ENCODE measurements at places on chromosomes 2 and 18.

GRCh38 chr2:43269706-43270105, 43.3 kb upstream of the ZFP36L2 start:
- DNase-seq, result no peak

DNA sequence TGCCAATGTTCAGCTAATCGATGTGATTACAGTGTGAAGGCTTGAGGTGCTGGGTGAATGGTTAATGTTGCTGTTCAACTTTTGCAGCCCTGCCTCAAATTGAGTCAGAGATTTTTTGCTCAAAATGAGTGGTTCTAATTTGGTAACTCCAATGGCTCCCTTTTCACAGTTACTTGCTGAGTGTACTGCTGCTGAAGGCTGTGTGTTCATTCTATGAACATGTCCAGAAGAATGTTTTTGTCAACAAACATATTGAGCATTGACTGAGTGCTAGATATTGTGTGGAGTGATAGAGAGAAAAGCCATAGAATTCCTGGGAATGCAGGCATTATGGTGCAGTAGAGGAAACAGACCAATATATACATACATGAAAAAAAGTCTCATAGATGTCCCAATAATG, 39.0 kb upstream of the TCF4 start:
- DNase-seq, result no peak

DNA sequence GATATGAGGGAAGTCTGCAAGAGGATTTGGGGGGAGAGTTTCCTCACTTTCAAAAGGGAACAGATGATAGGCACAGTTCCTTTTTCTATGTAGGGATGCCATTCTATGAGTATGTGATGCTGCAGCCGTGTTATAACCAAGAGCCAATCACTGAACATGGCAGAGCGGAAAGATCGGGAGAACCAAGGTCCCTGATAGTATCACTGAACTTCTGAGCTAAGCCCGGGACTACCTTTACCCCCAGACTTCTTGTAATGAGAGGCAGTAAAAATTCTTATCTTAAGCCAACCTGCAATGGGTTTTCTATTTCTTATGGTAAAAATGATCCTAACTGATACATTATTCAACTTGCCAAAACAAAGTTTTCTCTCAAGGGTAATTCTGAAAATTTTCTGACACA, 21.6 kb upstream of the SLC1A4 start:
- DNase-seq, result no peak

DNA sequence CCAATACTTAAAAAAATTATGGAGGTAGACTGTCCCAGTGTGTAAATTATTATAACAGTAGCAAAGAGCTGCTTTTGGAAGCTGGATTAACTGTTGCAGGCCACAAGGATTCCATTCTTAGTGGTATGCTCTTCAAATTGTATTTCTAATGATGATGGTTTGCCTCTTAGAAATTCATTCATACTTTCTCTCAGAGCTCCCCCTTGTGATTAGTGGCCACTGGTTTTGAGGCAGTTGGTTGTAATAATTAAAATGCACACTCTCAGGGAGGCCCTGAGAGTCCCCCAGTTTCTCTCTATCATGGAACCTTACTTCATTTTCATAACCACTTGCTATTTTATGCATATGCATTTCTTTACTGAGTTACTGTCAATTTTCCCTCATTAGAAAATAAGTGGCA, 122.5 kb downstream of the PLA2R1 start:
- no peak for DNase-seq

DNA sequence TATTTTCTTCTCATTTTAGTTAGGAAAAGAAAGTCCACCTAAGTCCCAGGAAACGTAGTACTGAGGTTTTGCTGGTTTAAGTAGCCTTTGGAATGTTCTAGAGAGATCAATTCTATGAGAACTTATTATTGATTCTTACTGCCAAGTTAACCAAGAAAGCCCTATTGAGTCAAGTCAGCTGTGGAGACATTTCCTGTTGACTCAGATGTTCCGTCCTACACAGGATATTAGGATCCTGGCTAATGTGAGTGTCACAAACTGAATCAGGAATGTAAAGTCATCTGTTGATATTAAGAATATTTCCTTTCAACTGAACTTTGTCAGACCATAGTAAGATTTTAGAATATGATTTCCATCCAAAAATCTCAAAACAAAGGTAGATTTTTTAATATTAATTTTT, 654.3 kb downstream of the LRRTM4 start:
- no peak for DNase-seq

GRCh38 chr2:59044736-59045135, 803.6 kb upstream of the FANCL start:
- no peak for DNase-seq

DNA sequence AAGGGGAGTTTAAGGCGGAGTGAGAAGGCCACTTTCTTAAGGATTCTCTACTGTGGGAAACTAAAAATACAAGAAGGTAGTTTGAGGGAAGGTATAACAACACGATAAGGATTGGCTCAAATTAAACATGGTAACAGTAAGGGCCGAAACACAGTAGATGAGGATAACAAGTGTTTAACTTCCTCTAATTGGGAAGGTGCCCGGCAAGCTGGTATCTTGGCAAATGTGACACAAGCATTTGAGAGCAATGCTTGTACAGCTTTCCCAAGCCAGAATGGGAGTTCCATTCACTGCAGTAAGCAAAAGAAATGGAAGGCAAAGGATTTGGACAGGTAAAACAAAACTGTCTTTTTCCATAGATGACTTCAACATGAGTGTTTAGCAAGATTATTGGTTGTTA, 19.8 kb downstream of the USP40 start:
- no peak for DNase-seq

All from AG04449 (cell line).